Kasumi-1 (cell line): ENCODE measurements at places on chromosomes 3 and 15.

DNA sequence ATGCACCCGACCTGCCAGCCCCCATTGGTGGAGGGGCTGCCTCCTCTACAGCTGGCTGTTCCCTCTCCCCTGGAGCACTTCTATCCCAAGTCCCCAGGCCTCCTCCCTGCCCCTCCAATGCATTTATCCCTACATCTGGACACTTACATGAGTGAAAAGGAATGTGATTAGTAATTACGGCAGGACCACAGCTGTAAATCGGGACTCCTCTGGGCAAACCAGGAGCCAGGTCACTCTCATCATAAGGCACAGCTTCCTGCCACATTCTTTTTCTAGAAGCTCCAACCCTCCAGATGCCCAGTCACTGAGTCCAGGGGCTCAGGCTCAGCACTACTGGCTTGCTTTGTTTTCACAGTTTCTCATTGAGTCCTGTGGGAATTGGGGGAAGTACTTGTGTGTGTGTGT is 54.3 kb downstream of the IL20RB start:
- DNase-seq, result no peak

DNA sequence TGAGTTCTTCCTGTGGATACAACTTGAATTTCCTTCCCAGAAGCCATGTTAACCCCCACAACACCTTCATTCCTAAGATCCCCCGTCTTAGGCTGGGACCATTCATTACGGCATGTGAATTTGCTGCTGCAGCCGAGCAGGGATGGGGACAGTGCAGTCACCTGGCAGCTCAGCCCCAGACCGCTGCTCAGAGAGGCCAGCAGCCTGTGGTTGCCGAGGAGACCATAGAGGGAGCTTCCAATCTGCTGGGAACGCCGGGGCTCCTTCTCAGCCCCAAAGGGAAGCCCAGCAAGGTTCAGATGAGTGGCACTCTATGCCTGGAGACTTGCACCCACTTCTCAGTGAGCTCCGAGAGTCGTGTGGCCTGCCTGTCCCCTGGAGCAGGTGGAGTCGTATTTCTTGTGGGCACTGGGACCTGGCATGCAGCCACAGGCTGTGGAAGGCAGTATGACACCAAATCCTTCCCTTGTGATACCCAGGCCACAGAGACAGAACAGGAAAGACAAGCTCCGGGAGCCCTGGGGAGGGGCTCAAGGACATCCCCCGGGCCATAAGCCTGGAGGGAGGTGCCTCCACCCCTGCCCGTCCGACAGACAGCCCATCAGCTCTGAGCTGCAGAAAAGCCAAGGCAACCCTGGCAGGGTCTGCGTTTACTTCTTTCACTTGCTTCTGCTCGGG is 167.3 kb downstream of the FAM43A start:
- DNase-seq, result no peak

GRCh38 chr15:25862472-25863110 is 536 bp downstream of the ATP10A start:
- DNase-seq, result no peak

GRCh38 chr3:88912294-88912877 is 195.0 kb upstream of the EPHA3 start:
- no peak for DNase-seq

DNA sequence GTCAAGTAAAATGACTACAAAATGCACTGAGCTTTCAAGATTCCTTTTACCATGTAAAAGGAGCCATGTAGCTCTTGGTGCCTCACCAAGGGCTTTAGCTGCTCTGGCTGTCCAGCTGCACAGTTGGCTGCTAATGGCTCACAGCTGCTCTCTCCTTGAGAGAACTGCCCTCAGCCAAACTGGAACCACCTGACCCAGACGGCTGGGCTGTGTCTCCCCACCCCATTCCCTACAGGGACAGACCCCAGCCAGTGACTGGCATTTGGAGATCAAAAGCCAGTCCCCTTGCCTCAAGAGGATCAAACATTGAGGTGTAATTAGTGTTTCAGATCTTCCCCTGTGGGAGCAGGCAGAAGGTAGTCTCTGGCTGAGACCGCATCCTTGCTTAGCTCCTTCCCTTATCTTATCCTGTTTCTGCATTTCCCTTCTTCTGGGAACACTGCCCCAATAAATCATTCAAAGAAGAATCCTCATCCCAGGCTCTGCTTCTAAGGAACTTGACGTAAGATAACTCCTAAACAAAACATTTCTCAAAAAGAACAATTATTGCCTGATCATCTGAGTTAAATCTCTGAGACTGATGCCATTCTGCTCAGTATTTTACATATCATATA is 28.6 kb upstream of the UBE2E2 start:
- DNase-seq, result no peak

DNA sequence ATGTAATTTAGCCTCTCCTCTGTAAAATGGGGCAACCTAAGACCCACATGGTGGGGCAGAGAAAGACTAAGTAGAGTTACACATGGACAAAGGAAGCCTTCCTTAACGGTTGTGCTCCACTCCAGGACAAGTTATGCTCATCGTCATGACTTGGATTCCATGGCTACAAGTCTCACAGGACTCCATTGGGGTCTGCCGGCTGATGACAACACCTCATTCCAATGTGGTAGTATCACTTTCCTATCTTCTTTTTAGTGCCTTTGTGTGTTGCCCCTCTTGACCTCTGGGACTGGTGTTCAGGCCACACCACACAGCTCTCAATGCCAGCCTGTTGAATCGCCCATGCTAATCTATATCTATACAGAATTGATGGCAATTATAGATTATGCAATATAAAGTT is 181.3 kb upstream of the WNT5A start:
- no peak for DNase-seq
